ENCODE measurements at places on chromosomes 6 and 20.

- no peak overlapping the region for H3K4me3 ChIP-seq
- no peaks in the 10 kb centered on the region for H3K36me3 ChIP-seq
- H3K4me1 ChIP-seq, result no peaks in the 10 kb centered on the region
- no peaks in the 10 kb centered on the region for H3K27me3 ChIP-seq
Measured at GRCh38 chr6:98215531-98215930, 618.8 kb upstream of the POU3F2 start.

DNA sequence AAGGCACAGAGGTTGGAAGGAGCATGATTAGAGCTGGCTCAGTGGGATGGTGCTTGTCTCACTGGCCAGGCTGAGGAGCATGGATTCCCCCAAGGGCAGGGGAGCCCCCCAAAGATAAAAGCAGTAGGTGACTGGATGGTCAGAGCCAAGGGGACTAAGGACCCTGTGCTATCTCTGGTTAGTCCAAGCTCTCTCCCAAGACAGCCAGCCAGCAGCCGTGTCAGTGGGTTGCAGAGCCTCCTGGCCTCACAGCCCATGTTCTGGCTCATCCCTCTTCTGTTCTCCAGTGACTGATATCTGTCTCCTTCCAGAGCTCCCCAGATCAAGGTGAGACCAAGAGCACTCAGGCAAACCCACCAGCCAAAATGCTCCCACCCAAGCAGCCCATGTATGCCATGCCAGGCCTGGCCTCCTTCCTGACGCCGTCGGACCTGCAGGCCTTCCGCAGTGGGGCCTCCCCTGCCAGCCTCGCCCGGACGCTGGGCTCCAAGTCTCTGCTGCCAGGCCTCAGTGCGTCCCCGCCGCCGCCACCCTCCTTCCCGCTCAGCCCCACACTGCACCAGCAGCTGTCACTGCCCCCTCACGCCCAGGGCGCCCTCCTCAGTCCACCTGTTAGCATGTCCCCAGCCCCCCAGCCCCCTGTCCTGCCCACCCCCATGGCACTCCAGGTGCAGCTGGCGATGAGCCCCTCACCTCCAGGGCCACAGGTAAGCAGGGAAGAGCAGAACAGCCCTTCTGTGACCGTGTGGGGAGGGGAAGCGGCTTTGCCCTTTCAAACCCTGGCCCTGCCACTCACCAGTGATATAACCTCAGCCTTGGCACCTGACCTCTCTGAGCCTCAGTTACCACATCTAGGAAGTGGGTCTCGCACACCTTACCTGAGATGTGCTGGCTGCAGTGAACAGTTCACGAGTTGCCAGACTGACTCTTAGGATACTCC, 121.3 kb downstream of the JPH2 start:
- no peaks in the 10 kb centered on the region for H3K36me3 ChIP-seq
- no peak for DNase-seq
- H3K4me1 ChIP-seq, result no peaks in the 10 kb centered on the region
- no peak overlapping the region for H3K27ac ChIP-seq

DNA sequence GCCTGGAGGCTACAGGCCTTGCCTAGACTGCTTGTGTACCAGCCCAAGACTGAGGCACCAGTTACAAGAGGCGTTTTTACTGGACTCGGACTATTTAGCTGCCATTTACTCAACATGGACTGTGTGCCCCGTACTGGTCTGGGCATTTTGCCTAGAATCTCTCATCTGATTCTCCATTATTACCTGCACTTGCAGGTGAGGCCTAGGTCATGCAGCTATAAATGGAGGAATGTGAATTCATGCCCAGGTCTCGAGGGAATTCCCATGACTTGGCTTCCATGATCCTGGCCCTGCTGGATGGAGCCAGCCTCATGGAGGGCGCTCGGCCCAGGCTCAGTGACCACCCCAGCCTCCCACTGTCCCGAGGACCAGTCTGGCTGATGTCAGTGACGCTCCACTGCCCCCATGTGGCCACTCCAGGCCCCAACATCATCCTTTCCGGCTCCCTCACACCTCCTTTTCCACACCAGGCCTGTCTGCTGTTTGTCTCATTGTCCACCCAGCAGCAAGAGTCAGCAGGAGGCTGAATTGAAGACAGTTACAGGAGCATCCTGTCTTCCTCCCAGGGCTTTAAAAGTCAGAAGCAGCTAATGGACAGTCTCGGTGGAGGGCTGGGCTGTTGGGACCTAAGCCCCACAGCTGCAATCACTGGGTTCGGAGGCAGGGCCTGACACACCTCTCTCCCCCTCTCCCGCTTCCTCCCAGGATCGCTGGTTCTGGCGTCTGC, 8.7 kb downstream of the MMP24OS start:
- H3K27me3 ChIP-seq, result no peaks in the 10 kb centered on the region
- no peaks in the 10 kb centered on the region for H3K36me3 ChIP-seq
- no peak overlapping the region for H3K4me3 ChIP-seq
- peaks cover 20% of the 10 kb centered on the region for H3K4me1 ChIP-seq
- peak; percentile 83 for DNase-seq
- peak overlapping the region; percentile 40 for H3K27ac ChIP-seq

DNA sequence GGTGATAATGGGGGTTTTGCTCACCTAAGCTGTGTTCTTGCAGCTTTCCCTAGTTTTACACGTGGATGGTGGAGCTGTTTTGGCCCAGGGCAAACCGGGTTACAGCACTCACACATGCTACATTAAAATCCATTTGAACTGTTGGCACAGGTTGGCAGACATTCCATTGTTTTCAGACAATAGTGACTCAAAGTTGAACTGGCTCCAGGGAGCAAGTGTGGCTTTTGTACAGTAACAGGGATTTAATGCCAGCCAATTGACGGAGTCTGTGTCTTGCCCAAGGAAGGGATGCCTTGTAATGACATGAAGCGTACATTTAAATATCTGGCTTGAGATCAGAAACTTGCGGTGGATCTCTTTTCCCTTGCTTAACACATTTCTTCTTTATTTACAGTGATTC, 183.1 kb downstream of the DTNBP1 start:
- peak overlapping the region; percentile 86 for H3K27ac ChIP-seq
- H3K27me3 ChIP-seq, result no peaks in the 10 kb centered on the region
- H3K4me1 ChIP-seq, result peaks cover 83% of the 10 kb centered on the region
- DNase-seq, result no peak
- H3K4me3 ChIP-seq, result peak overlapping the region; percentile 1

- no peak overlapping the region for H3K4me3 ChIP-seq
- H3K4me1 ChIP-seq, result no peaks in the 10 kb centered on the region
- no peaks in the 10 kb centered on the region for H3K27me3 ChIP-seq
- H3K36me3 ChIP-seq, result no peaks in the 10 kb centered on the region
- DNase-seq, result no peak
Measured at GRCh38 chr6:54913211-54913610, 66.6 kb downstream of the FAM83B start.

GRCh38 chr6:120290964-120291363, 941.4 kb upstream of the MAN1A1 start:
- no peaks in the 10 kb centered on the region for H3K27me3 ChIP-seq
- DNase-seq, result no peak
- H3K27ac ChIP-seq, result no peak overlapping the region
- H3K4me1 ChIP-seq, result no peaks in the 10 kb centered on the region
- H3K4me3 ChIP-seq, result no peak overlapping the region

DNA sequence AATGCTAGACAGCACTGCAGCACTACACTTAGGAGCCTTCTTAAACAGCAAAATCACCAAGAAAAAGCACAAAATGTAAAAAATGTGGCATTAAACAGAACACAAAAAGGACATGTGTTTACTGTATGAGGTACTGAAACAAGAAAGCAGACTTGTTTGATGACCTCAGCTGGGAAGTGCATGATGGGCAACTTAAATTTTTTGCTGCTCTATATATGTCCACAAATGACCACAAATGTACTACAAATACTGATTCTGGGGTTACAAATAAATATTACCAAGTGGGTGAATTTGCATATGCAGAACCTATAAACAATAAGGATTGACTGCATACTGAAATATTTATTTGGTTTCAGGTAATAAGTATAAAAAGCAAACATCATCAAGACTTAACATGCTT, 13.1 kb downstream of the RAB23 start:
- DNase-seq, result no peak
- peaks cover 5% of the 10 kb centered on the region for H3K4me1 ChIP-seq
- peaks cover 36% of the 10 kb centered on the region for H3K36me3 ChIP-seq
- no peaks in the 10 kb centered on the region for H3K27me3 ChIP-seq
- no peak overlapping the region for H3K4me3 ChIP-seq
- no peak overlapping the region for H3K27ac ChIP-seq

GRCh38 chr6:7594579-7595125, 4.7 kb downstream of the SNRNP48 start:
- H3K4me3 ChIP-seq, result no peak overlapping the region
- peaks cover 62% of the 10 kb centered on the region for H3K36me3 ChIP-seq
- peaks cover 38% of the 10 kb centered on the region for H3K4me1 ChIP-seq
- H3K27me3 ChIP-seq, result no peaks in the 10 kb centered on the region
- no peak for DNase-seq

- no peak overlapping the region for H3K4me3 ChIP-seq
- peaks cover 5% of the 10 kb centered on the region for H3K27me3 ChIP-seq
- H3K4me1 ChIP-seq, result no peaks in the 10 kb centered on the region
- no peak for DNase-seq
Measured at GRCh38 chr6:12504325-12504966, 212.1 kb upstream of the PHACTR1 start.

GRCh38 chr6:102126488-102126887, 733.0 kb downstream of the GRIK2 start:
- no peaks in the 10 kb centered on the region for H3K27me3 ChIP-seq
- no peak overlapping the region for H3K4me3 ChIP-seq
- no peaks in the 10 kb centered on the region for H3K4me1 ChIP-seq
- no peak for DNase-seq
- H3K36me3 ChIP-seq, result no peaks in the 10 kb centered on the region

GRCh38 chr6:75550544-75551167, 51.0 kb upstream of the SENP6 start:
- no peaks in the 10 kb centered on the region for H3K36me3 ChIP-seq
- H3K27ac ChIP-seq, result no peak overlapping the region
- DNase-seq, result no peak
- H3K4me1 ChIP-seq, result no peaks in the 10 kb centered on the region

DNA sequence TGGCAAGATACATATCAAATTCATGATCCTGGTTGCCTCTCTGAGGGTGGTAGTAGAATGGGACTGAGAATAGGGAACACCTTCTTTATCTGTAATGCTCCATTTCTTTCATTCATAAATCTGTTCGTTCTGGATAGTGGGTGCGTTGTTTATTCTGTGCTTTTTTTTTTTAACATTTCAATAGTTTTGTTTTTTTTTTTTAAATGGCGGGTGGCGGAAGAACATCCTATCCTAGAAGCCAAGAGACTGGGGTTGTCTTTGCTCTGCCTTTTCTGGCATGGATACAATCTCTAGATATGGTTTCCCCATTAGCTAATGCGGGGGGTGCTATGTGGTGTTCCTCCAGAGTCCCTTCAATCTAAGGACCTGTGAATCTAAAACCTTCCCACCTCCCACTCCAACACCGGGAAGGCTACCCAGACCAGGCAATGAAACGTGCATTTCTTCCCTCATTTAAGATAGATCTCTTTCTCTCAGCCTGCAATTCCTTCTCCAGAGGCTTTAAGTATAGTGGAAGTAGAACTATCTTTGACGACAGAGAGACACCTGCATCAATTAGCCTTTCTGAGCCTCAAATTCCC, 883 bp upstream of the CCDC28A start:
- peak overlapping the region; percentile 100 for H3K27ac ChIP-seq
- peak overlapping the region; percentile 100 for H3K4me3 ChIP-seq
- H3K4me1 ChIP-seq, result peaks cover 25% of the 10 kb centered on the region
- peaks cover 4% of the 10 kb centered on the region for H3K27me3 ChIP-seq

DNA sequence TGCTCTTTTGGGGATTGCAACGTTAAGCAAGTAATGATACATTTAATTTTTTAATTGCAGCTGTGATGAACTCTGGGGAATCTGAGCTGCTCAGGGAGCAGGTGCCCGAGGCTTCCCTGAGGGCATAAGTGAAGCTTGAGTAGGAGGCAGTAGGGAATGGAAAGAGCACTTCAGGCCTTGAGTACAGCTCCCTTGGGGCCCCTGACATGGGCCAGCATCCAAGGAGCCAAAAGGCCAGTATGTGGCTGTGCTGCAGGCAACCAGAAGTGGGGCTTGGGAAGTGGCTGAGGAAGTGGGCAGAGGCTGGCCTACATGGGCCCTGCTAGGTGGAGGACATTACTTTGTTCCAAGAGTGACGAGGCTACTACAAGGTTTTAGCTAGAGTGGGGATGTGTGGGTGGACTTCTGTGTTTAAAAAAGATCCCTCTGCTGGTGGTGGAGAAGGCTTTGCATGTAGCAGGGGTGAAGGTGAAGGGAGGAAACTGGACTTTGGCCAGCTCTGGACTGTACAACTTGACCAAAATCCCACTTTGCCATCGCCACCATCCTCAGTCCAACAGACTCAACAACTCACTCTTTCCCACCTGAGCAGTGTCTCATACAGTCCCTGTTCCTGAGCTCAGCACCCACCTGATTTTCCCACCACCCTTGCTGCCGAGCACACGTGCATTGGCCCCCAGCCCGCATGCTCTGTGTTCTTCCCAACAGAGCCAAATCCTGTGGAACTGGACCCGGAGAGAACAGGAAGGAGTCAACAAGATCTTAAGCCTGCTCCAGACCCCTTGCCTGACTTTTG, 10.9 kb upstream of the ZNF831 start:
- H3K4me3 ChIP-seq, result no peak overlapping the region
- no peak overlapping the region for H3K27ac ChIP-seq
- no peak for DNase-seq
- peaks cover 5% of the 10 kb centered on the region for H3K27me3 ChIP-seq

DNA sequence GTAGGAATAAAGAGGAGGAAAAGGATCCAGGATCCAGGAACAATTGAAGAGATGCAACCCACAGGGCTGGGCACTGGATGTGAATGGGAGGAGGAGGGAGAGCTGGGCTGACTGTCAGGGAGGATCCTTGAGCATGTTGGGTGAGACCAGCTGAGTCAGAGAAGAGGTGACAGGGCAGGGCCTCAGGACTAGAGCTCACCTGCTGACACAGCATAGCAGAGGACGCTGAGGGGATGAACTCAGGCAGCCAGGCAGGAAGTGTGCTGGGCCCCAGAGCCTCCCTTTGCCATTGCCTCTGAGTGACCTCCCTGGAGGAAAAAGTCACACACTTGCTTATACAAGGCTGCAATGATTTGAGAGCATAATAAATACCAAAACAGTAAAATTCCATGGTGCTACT, 72.3 kb downstream of the ZNF133 start:
- peaks cover 5% of the 10 kb centered on the region for H3K27me3 ChIP-seq
- no peaks in the 10 kb centered on the region for H3K36me3 ChIP-seq
- no peak overlapping the region for H3K4me3 ChIP-seq
- H3K4me1 ChIP-seq, result peaks cover 6% of the 10 kb centered on the region

DNA sequence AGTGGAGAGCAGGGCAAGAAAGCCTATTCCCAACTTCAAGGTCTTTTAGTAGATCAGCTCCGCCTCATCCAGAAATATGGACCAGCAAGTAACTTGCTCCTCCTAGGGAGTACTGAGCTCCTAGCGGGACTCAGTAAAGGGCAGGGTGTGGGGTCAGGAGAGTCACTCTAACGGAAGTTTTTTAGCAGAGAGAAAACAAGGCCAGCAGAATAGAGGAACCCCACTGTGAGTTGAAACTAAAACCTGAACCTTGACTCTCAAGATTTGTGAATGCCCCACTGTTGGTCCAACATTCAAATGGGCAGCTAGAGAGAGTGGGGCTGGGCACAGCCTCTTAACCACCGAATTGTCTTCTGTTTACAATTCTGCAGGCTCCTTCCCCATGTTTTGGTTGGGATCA, 244.8 kb downstream of the FARS2 start:
- H3K27me3 ChIP-seq, result no peaks in the 10 kb centered on the region
- peaks cover 44% of the 10 kb centered on the region for H3K4me1 ChIP-seq
- no peak overlapping the region for H3K4me3 ChIP-seq
- no peaks in the 10 kb centered on the region for H3K36me3 ChIP-seq
- no peak for DNase-seq
- peak overlapping the region; percentile 41 for H3K27ac ChIP-seq
